ENCODE measurements at places on chromosomes 7 and 10.

DNA sequence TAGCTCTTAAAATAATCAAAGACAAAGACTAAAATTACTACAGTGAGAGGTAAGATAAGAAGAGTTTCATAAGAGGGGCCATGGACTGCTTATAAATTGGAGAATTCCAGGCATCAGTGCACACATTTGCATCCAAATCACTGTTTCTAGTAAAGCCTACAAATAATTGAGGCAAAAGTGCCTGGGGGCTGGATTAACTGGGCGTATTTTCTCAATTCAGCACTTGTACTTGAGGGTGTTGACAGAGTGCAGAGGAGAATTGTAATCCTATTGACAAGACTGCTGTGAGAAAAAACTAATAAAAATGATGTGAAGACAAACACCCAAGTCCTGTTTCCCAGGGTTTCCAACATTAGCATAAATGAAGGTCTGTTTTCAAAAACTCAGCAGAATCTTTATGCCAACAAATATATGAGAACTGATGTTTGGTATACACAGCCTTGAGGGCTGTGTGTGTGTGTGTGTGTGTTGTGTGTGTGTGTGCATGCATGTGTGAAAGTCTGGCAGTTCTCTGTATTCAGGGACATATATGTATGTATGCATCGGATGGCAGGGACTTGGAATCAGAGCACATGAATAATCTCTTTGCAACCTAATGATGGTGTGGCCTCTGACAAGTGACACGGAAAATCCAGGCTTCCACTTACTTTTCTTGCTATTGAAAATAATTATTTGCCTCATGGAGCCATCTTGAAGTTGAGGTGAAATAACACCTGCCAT, 182.1 kb upstream of the CDC14C start:
- no peak for DNase-seq

DNA sequence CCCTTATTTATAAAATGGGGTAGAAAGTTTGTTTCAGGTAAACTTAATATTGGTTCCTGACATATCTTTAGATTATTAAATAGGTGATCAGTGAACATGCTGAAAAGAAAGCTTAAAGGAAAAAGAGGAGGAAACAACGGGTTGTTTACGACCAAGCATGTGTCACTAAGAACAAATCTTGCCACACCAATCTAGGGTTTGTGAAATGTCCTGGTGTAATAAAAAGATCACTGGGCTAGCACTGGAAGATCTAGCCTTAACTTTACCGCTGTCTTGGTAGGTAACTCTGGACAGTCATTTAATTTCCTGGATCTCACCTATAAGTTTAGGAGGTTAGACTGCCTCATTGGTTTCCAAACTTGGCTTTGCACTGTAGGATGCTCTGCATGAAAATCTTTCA, 19.0 kb downstream of the VPS26A start:
- no peak for DNase-seq

DNA sequence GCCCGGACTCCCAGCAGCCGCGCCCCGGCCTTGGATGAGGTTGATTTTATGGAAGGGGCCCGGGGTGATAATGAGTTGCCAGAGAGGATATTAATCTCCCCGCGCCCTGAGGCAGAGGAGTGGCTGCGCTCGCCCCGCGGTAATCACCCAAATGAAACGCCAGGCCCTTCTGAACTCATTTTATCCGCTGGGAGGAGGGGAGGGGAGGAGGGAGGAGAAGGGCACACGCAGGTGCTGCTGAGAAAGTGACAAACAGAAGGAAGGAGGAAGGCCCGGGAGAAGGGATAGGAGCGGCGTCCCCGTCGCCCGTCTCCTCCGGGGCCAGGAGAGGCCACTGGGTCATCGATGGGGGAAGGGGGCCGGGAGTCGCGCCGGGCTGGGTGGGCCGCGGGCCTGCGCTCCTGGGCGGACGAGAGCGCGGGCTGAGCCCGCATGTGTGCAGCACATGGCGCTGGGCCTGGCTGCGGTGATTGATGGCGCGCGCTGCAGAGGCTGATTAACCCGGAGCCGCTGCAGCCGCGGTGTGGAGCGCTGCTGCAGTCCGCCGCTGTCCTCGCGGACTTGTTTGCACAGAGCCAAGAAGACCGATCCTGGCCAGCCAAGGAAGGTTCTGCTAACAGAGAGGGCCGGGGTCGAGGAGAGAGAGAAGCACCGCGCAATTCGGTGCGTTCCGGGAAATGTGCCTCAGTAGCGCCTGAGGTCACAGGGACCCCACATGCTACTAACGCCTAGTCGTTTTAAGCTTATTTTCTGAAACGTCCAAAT, 6.5 kb downstream of the MNX1 start:
- no peak for DNase-seq

DNA sequence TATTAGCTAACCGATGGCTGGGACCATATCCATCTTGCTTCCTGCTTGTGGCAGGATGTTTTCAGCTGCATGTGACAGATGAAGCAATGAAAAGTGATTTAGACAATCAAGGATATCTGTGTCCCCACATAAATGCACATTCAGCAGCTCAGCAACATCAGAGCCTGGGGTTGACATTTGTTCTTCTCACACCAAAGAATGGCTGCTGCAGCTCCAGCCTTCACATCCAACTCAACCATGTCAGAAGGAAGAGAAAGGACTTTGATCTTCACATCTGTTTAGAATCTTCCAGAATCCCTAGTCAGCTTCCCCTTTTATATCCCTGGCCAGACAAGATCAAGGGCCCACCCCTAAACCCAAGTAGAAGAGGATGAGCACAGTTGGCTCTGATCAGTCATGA, 11.9 kb upstream of the FRMPD2 start:
- no peak for DNase-seq

- peak; percentile 37 for DNase-seq
Observed at GRCh38 chr7:98323597-98324322, 42.3 kb downstream of the BRI3 start.

DNA sequence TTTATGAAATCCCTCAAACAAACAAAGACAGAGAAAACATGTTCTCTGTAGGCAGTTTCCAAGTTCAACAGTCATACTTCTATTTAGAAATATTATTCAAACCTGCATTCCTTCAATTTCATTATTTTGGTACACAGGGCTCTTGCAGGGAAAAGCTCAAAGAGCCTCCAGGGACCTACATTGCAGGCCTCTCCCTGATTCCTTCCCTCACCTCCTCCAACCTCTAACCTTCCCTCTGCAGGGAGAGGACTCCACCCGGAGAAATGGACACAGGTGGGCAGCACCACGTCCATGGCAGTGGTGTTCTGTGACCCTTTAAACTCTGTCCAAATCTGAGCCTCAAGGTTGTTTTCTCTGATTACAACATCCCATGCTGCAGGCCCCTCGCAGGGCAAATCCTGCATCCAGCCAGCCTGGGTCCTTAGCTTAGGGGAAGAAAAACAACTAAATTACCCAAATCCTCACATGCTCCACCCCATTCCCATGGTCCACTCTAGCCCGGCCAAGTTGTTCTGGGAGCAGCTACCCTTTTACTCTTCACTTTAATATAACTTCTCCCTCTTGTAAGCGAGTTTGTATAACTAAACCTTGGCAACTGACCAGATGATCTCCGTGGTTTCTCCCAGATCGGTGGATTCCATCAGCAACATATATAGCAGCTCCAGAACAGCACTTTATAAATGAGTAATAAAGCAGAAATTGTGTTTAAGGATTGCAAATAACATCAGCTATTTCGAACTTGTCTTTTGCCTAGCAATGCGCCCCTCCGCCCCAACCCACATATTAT, 129.8 kb downstream of the CUBN start:
- DNase-seq: no peak

DNA sequence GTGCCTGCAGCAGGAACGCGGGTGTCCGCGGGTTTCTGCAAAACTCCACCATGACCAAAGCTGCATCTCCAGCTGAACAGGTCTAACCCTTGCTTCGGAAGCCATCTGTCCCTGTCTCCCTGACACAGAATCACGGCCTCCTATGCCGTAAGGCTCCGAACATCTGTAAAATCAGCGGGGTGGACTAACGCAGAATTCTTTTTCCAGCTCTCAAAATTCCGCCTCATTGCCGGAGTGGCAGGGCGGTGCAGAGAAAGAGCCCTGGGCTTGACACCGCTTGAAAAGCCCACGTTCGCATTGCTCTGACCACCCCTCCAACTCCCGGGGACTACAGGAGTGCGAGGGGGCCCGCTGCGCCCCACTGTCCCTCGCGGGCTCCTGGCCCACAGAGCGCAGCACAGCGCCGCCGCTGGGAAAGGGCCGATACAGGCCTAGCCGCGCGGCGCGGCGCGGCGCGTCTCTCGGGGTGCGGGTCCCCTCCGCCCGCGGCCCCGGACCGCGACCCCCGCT, 409 bp downstream of the DNMBP start:
- DNase-seq: no peak

GRCh38 chr10:61271127-61271780, 181.9 kb downstream of the TMEM26 start:
- DNase-seq: peak; percentile 41

DNA sequence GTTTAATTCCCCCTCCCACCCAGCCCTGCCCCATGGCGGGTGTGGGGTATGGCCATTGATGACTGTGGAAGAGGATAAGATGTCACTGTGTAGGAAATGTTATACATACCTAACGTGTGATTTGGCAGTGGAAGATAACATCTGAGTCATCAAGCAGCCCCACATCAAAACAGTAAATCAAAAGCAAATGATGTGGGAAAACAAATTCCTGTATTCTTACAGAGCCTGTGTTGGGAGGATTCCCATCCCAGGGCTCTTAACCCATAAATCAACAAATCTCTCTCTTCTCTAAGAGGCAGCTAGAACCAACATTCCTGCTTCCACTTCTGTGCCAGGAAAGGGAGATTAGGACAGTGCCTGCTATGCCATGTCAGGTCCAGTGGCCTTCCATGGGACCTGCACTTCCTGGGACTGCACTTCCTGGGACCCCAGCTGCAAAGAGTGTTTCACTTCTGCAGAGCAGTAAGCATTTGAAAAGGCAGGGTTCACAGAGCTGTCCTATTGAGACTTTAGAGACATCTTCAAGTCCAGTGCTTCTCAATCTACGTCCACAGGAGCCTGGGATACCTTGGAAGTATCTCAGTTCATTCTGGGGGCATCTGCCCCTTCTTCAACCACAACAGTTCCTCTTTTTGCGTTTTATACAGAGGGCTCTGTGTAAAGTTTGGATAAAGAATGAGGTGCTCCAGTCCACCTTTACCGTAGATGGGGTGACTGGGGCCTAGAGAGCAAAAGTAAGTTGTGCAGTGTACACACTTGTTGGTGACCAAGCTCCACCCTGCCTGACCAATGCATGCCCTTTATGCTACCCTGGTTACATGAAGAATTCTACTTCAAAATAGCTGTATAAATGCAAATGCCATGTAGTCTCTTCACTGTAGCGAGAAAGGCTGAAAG, 45.7 kb downstream of the ATXN7L1 start:
- peak; percentile 76 for DNase-seq

DNA sequence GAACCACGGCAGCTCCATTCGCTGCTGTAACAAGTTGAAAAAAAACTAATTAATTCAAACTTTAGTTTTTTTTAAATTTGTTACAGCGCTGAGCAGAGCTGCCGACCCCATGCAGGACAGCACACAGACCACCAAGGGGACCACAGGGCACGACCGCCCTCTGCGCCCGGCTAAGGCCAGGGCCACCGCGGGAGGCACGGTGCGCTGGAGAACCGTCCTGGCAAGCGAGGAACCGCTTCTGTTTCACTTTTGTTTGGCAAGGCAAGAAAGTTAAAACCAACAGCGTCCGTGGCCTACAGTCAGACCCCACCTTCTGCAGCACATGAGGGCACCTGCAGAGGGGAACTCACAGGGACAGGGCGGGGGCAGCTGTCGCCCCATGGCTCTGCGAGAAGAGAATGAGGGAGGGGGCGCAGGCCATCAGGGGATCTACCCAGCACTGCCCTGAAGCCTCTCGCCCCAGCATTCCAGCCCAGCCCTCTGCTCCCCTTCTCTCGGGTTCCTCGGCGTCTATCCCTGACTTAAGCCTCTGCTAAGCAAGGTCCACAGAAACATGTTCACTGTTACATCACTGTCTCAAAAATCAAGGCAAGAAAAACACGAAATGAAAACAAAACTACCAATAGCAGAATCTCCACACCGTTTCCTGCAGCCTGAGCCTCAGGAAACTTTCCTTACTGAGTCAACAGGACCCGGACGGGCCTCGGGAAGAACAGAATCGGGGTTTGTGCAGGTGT, 204.4 kb downstream of the DIP2C start:
- no peak for DNase-seq

- no peak for DNase-seq
Observed at GRCh38 chr7:149733131-149733923, 40.1 kb downstream of the ZNF467 start.

DNA sequence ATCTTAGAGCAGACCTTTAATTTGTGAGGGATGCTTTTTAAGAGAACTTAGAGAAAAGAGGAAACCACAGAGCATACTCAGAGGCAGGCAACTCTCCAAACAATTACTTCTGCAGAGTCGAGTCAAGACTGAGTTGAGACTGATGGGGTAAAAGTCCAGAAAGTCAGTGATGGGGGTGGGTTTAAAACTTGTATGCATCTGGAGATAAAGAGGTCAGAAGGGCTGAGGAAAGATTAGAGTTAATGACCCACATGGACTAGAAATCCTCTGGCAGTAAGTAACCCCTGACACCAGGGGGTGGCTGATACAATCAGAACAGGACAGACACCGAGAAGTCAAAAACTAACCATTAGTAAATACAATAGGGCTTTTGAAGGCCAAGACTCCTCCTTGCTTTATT, 42.4 kb upstream of the SEPTIN7 start:
- no peak for DNase-seq

DNA sequence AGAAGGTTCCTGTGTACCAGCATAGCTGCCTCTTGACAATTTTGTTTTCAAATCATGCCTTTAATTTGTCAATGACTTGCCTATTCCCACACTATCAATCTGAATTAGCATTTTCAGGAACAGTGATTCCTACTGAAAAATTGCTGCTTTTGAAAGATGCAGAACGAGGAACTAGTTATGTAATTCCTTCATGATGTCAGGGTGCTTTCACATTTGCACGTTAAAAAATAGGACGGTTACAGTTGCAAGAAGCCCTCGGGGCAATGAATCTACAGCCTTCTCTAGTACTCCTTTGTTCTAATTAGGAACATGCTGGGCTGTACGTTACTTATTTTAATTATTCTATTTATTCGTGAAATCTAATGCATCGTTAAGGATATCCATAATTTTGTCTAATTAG, 253.9 kb downstream of the OTUD1 start:
- no peak for DNase-seq

GRCh38 chr10:62399211-62399610, 25.0 kb downstream of the ZNF365 start:
- DNase-seq: no peak

- DNase-seq: no peak
Observed at GRCh38 chr7:37970211-37970610, 49.8 kb downstream of the EPDR1 start.

GRCh38 chr7:6478186-6478585, 30.4 kb upstream of the DAGLB start:
- DNase-seq: no peak

DNA sequence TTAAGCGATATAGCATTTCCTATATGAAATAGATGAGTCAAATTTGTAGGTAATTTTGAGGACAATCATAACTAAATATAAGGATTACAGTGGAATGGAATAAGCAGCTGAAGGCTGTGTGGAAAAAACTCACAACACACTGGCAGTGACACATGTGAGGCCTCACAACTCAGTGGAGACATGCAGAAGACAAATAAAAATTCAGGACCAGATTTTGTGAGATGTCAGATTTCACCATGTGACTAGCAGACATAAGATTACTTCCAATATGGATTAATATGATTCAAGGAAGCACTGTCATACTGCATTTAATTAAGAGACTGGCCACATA, 17.6 kb downstream of the ERLIN1 start:
- no peak for DNase-seq

Measured in retinal pigment epithelial cell (primary cell).